Amniotic stem cell (primary cell): ENCODE measurements at places on chromosomes 6 and 20.

GRCh38 chr6:155171109-155171746 is 92.6 kb upstream of the CLDN20 start:
- peak; percentile 74 for DNase-seq

DNA sequence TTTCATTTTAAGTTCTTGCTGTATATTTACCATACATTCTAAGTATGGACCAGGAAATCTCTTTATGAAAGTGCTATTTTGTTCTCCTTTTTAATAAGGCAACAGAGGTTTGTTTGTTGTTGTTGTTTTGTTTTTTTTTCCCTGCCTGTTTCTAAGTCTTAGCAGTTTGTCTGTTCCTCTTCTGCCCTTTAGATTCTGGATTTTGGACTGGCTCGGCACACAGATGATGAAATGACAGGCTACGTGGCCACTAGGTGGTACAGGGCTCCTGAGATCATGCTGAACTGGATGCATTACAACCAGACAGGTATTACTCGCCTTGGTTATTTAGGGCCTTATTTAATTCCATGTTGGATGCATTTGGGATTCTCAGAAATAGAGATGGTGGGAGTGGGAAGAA is 48.0 kb downstream of the MAPK14 start:
- no peak for DNase-seq

- DNase-seq, result no peak
Measured at GRCh38 chr6:116564921-116565872, 6.1 kb upstream of the RWDD1 start.

GRCh38 chr6:169824848-169825557 is 73.6 kb downstream of the ERMARD start:
- DNase-seq, result no peak

GRCh38 chr6:170152124-170152926 is 138.6 kb downstream of the DLL1 start:
- DNase-seq, result no peak
